ENCODE measurements at places on chromosomes 12 and 14.

- DNase-seq: no peak
These were observed 185.7 kb downstream of the DPF3 start for GRCh38 chr14:72708222-72708621.

- DNase-seq: no peak
These were observed 353.4 kb downstream of the KCNH5 start for GRCh38 chr14:62691647-62692489.

DNA sequence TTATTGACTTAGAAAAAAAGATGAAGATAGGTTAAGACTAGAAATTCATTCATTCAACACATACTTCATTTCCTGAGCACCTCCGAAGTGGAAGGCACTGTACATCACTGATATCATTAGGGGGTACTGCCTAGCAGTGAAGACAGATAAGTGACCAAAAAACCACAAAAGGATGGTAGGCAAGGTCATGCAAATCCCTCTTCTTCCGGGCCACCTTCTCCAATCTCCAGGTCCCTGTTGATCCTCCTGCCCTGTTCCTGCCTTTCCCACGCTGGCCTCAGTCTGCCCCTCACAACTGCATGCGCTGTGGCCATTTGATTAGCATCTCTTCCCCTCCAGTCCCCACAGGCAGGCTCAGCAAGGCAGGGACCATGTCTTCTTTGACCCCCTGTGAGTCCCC, 60.8 kb downstream of the SETD3 start:
- no peak for DNase-seq

DNA sequence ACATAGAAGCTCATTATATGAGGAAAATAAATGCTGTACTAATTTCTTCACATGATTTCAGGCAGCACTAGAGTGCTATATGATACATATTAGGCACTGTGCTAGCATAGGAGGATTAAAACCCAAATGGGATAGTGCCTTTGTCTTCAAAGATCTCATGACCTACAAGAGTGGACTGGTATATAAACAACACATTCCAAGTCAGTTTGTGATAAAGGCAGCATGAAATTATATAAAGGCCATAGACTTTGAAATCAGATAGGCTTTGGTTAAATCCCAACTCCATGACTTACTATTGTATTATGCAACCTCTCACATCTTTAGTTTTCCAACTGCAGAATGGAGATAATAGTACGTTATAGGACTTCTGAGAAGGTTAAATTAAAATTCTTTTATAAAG, 179.7 kb downstream of the RAD51B start:
- DNase-seq: no peak

GRCh38 chr12:83690465-83690864, 1003.8 kb downstream of the TMTC2 start:
- DNase-seq: no peak

DNA sequence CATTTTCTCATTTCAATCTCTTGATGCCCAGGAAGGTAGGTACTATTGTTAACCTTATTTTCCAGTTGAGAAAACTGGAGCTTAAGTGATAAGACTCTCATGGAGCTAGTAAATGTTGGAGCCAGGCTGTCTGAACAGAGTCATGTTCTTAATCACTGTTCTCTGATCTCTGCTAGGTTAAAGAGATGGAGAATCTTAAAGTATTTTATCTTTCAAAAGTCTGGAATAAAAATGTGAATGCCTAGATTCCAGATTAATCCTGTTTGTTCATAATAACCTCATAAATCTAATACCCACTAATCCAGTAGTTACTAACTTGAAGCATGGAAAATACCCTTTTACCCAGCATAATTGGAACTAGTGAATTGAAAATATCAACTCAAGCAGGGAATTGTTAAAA, 341.0 kb upstream of the RGS6 start:
- no peak for DNase-seq

DNA sequence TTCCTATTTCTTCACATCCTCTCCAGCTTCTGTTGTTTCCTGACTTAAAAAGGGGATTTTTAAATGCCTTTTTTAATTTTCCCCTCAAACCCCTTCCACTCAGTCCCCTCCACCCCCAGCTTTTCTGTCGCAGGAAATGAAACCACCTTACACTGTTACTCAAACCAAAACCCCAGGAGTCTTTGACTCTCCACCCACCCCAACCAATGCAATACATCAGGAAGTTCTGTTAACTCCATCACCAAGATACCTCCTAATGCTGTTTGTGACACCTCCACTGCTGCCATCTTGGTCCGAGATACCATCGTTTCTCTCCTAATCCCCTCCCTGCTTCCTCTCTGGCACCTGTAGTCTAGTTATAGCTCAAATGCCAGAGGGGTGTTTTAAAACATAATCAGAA, 25.4 kb upstream of the CPM start:
- DNase-seq: no peak

DNA sequence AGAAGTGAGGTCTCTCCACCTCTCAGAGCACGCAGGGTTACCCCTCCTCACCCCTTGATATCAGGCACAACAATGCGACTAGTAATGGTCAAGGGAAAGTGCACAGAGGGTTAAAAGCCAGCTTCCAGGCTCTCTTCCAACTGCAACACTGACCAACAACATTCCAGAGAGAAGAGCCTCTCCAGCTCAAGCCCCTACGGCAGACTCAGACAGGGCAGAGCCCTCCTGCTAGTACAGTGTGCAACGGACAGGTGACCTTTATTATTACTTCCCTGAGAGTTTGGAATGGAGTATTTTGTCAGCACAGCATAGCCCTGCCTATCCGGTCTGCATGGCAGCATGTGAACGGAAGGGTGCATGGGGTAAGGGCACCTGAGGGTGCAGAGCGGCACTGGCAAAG, 73.0 kb downstream of the PTPN21 start:
- DNase-seq: no peak

GRCh38 chr14:27573018-27573417, 975.2 kb upstream of the NOVA1 start:
- DNase-seq: no peak

DNA sequence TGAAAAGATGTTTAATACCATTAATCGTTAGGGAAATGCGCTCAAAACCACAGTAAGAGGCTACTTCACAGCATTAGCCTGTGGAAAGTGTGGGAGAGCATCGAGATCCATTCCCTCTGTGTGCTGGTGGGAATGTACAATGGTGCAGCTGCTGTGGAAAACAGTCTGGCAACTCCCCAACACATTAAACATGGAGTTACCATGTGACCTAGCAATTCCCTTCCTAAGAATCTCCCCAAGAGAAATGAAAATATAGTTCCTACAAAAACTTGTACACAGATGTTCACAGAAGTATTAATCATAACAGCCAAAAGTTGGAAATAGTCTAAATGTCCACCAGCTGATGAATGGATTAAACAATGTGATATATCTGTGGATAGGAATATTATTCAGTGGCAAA, 23.8 kb downstream of the MLXIP start:
- DNase-seq: no peak

DNA sequence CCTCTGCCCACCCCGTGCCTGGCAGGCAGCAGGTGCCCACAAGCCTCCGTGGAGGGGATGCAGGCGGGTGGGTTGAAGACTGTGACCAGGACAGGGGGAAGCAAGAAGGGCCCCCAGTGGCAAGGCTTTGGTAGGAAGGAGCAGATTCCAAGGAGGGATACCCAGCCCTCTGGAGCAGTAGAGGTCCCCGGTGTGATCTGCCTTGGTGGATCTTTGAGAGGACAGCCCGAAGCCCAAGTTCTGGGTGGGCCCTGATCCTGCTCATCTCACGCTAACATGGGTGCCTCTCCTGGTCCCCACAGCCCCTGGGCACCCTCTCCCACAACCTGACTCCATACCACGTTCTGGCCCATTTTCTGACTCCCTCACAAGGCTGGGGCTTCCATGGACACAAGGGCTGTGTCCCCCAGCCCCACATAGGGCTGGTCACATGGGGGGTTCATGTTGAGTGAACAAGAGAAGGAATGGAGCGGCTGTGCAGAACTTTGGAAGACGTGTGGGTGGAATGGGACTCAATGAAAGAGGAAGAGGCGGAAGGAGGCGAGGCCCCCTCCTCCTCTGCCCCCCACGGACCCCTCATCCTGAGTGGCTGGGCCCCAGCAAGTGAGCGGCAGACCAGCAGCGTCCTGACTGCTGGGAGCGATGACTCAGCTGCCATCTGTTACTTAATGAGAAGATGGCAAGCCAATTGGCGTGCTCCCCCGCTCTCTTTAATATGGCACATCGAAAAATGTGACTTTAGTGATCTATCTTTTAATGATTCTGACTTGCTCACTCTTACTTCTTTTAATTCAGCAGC, 77.0 kb upstream of the BCL11B start:
- no peak for DNase-seq

GRCh38 chr14:105863296-105864108, 337.1 kb downstream of the TMEM121 start:
- DNase-seq: no peak

- DNase-seq: no peak
These were observed 160.9 kb downstream of the VRK1 start for GRCh38 chr14:96958057-96958456.

- no peak for DNase-seq
These were observed 141.6 kb upstream of the CPSF6 start for GRCh38 chr12:69097619-69098368.

DNA sequence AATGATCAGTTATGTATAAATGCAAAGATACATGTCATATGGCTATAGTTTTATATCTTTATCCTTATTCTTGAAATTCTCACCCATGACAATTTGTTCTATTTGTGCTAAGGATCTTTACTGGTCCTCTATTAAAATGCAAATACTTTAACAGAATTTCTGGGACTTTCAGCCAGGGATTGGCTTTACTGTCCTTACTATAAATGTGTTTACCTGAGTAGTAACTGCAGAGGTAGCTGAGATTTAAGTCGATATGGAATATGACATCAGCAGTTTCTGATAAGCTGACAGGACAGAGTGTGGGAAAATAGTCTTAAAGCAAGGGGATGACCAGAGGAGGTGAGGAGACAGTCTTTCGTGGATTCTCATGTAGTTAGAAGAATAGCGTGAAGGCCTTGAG, 206.4 kb downstream of the DIO2 start:
- no peak for DNase-seq

DNA sequence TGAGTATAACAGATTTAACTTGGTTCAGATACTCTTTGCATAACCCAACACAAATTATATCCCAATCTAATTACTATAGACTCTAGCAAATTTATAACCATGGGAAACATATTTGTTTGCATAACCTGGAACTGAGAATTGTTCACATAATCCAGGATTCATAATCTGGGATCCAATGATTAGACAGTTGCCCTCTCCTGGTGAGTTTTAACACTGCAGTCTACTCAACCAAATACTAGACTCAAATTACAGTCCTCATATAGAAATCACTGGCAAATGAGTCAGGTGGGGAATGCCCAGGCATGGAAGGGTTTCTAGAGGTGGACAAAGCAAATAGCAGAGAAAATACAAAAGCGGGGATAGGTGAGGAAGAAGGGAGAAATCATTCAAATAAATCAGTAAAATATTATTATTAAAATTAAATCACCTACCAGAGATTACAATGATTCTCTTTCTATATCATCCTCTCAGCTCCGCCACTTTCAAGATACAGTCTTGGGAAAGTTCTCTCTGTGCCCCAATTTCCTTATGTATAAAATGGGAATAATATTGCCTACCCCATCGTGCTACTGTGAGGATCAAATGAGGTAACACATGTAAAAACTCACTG, 9.4 kb downstream of the GCH1 start:
- DNase-seq: no peak

GRCh38 chr12:93484315-93484981, 17.1 kb downstream of the MRPL42 start:
- DNase-seq: no peak

DNA sequence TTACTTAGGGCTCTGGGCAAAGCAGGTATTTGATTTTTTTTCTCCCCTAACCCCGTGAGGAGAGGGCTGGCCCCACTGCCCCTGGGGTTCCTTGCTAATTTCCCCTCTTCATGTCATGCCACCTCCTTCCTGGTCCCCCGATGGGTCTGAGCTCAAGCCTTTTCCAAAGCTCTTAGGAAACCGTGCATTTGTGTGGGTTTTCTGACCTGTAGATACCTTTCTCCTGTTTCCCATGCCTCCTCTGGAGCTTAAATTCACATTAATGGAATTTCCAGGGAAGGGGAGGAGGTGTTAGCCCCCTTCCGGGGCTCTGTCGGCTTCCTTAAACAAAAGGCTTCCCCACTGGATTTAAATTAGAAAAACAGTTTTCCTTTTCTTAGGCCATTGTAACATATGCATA, 12.6 kb downstream of the SFSWAP start:
- no peak for DNase-seq

DNA sequence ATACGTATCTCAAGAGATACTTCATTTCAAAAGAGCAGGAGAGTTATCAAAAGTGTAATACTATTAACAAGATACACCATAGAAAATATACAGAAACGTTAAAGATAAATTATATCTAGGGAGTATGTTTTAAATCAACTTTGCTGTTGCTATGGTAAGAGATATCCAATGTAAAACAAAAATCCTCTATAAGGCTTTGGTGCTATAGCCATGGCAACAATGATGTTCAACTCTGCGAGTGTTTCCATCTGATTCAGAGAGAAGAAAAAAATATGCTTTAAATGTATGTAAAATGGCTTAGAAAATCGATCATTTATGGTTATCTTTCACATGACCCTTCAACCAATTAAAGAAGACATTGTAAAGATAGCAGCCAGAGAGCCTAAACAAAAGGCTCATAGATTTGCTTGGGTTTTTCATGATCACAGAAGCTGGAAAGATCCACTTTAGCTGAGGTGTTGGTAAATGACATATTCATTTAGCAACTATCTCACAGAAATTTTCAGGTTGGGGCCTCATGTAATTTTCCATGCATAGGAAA, 387.0 kb upstream of the GARIN6 start:
- no peak for DNase-seq
